ENCODE measurements at places on chromosomes 7 and 10.

DNA sequence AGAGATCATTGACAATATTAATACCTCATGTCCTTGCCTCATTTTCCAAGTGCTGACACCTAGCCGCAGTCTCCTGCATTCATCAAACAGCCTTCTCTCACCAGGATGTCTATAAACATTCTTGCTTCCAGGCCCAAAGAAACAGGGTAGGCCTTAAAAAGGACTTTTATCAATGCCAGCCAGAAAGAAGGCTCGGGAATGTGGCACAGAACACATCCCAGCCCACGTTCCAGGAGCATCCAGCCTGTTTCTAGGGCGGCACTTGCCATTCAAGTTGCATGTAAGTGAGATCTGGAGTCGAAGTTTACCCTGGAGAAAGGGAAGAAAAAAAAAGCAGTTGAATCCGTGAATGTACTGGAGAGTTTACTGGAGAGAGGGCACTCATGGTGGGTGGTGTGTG is 1083.1 kb downstream of the KCNMA1 start:
- no peak for DNase-seq

DNA sequence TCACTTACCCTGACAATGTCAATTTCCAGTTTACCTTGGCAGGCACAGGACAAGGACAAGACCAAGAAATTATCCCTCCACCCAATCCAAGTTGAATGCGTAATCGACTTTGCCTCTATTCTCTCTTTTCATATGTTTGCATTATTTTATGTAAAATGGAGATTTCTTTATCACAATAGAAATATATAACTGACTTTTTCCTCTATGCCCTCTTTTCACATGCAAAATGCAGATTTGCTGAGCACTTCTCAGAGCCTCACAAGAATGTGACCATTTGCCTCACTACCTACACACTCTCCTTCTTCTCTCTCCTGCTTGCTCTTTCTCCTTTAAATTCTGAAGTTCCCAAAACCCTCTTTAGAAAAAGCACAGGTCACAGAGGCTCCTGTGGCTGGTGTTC is 15.1 kb downstream of the CYP3A43 start:
- no peak for DNase-seq

- DNase-seq = no peak
Observed at GRCh38 chr7:135169964-135170273, 588 bp downstream of the CYREN start.

- no peak for DNase-seq
Observed at GRCh38 chr10:70295926-70296325, 12.1 kb upstream of the NPFFR1 start.

- no peak for DNase-seq
Observed at GRCh38 chr7:158310924-158311666, 276.5 kb downstream of the PTPRN2 start.

DNA sequence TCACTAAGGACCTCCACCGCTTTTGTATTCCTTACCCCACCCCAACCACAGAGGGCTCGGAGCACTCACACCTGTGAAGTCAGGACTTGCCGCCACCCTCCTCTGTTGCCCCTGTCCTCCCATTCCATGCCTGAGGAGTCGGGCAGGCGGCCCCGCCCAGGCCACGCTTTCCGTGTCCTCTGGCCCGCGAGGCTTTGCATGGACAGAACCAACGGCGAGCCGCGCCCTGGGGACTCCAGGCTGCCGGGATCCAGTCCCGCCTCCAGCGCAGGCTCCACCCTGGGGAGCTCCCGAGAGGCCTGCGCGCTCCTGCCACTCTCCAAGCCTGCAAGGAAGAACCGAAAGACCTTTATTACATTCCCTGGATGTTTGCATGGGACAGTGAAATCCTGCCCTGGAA is 366.4 kb upstream of the POM121L12 start:
- DNase-seq = no peak

DNA sequence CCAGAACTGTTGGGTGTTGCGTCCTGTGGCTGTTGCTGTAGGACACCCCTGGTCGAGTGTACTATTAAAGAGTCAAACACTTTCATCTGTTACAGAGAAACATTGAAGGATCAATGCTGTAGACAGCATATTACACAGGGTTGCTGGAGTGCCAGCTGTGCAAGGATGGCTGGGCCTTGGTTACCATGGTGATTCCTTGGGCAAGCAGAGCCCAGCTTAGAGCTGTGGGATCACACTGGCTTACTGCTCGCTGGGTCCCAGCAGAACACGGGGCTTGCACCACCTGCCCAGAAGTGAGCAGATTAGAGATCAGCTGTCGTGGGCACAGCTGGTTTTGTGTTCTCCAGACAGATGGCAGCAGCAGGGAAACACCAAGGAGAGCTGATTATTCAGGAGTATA is 76.0 kb downstream of the GPR141 start:
- DNase-seq = no peak

- no peak for DNase-seq
Observed at GRCh38 chr10:91616137-91616536, 16.7 kb downstream of the PPP1R3C start.

DNA sequence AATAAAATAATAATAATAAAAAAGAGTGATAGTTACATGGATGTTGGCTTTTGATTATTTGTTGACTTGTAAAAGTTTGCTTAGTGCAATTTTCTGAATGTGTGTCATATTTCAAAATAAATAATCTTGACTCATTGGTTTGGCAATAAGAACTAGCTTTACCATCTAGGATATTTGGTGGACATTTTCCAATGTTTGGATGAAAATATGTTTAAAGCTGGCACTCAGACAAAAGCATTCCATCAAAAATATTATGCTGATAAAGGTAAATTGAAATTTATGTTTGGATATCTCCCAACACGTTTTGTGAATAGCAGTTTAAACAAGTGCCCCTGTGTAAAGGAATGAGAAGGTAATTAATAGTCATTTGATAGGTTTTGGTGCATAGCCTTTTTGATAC is 62.5 kb upstream of the KCNMA1 start:
- DNase-seq = no peak

GRCh38 chr10:123930340-123931001 is 38.9 kb upstream of the CPXM2 start:
- no peak for DNase-seq

DNA sequence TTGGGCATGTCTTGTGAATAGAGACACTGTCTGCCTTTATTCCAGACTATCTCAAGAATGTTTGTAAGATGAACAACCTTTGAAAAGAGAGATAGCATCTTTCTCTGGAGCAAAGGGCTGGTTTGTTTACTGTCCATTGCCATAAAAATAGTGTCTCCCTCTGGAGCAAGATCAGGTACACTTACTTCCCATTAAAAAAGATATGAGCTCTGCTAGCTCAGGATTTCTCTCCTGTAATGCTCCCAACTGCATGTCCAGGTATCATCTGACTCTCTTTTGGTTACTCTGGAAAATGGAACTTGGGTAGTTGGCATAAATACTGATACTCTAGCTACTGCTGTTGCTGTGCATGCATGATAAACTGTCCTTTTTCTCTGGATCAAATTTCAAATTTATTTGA is 381.1 kb downstream of the TFEC start:
- DNase-seq = no peak

- no peak for DNase-seq
Observed at GRCh38 chr10:101330631-101331225, 23.2 kb upstream of the BTRC start.

GRCh38 chr7:99997545-99998137 is 17.8 kb upstream of the ZKSCAN1 start:
- peak; percentile 42 for DNase-seq

- no peak for DNase-seq
Observed at GRCh38 chr7:39252916-39253315, 275.2 kb downstream of the POU6F2 start.

- DNase-seq = no peak
Observed at GRCh38 chr10:49010295-49010694, 70.7 kb upstream of the LRRC18 start.

GRCh38 chr7:2798669-2799068 is 45.4 kb downstream of the GNA12 start:
- DNase-seq = no peak

GRCh38 chr7:38311329-38311937 is 38.0 kb upstream of the TARP start:
- no peak for DNase-seq

DNA sequence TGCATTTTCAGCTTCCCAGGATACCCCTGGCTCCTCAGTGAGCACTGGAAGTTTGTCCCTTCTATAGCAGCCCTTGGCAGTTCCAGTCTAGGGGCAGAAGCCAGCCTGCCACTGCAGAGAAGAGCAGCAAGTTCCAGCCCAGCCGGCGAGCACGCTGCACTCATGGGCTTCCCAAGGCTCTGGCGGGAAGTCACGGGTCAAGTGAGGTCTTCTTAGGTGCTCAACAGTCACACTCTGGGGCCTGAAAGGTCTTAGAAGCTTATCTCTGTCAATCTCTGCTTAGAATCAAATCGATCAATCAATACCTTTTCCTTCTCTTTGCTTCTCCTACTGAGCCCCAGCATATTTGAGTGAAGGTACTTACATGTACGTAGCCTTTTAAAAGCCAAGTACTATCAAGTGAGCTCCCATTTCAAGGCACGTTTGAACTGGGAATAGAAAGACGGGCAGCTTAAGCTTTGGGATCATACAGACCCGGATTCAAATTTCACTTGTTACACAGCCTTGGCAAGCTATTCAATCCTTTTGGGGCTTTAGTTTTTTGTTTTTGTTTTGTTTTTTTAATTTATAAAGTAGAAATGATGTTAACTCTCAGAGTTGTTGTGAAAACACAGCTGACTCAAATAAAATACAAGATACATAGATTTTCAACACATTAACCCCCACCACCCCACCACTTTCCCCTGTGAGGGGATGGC is 152.6 kb upstream of the KLF14 start:
- DNase-seq = no peak

GRCh38 chr7:91330866-91331265 is 66.6 kb downstream of the FZD1 start:
- no peak for DNase-seq

DNA sequence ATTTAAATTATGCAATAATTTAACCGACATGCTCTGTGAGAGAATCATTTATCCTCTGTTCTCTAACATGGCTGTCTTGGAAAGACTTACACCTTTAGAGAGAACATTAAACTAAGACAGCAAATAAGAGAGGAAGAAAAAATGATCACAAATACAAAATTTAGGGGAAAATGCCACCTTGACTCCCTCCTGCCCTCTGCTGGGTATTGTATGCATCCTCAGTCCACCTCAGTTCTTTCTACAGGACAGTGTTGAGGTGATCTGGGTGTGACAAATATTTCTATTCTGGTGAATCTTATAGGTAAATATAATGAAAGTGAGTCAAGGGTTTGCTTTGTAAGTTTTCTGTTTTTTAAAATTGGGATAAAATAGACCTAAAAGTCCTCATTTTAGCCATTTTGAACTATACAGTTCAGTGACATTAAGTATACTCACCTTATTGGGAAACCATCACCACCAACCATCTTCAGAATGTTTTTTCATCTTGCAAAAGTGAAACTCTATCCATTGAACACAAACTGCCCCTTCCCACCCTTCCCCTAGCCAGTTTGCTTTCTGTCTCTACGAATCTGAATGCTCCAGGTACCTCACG is 61.5 kb upstream of the ELMO1 start:
- DNase-seq = no peak

- no peak for DNase-seq
Observed at GRCh38 chr10:3208481-3209406, 36.2 kb upstream of the PITRM1 start.

DNA sequence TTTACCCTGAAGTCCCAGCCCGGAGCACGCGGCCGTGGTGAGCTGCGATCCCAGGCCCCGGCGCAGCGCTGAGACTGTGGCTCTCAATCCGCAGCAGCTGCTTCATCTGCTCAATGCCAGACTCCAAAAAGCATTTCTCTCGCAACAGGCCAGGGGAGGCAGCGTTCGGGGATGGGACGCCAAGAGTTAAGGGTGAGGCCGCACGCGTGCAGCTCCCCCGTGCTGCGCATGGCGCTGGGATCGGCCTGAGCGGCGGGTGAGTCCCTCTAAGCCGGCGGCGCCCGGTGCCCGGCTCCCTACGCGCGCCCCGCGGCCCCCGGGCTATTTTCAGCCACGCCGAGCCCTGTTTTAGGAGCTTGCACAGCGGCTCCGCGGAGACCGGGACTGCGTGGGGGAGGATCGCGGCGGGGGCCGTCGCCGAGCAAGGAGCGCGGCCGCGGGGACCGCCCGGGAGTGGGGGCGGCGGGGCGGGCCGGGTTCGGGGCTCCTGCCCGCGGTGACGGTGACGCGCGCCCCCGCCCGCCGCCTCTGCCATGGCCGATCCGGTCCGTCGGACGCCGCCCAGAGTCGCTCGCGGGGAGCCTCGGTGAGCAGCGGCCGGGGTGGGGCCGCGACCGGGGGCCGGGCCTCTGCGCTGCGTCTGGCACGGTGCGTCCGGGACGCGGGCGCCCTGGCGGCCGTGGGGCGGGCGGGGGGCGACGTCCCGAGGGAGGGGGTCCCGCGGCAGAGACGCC is 29.4 kb upstream of the JAKMIP3 start:
- no peak for DNase-seq

- no peak for DNase-seq
Observed at GRCh38 chr10:132957981-132958882, 15.9 kb upstream of the CFAP46 start.

GRCh38 chr10:23717913-23718312 is 279.0 kb downstream of the OTUD1 start:
- no peak for DNase-seq

- DNase-seq = no peak
Observed at GRCh38 chr10:122280156-122280555, 9.1 kb downstream of the BTBD16 start.

GRCh38 chr7:47031786-47032535 is 550.0 kb downstream of the TNS3 start:
- no peak for DNase-seq

DNA sequence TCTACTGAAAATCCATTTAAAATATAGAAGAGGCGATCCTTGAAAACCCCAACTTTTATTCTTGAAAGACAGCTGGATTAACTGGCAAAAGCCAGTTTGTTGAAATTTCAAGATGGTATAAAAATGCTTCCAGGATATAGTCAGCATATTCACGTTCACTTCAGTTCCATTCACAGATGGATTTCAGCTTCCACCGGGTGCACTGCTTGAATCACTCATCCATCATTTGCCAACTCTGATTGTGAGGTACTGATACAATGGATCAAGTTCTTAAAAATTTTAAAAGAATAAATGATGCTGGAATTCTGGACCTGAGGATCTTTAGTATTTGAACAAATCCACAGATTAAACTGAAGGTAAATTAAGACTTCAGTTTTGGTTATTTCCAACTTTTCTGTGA is 2.4 kb downstream of the PURB start:
- no peak for DNase-seq

All from activated T-helper 1 cell treated with anti-CD3 and anti-CD28 coated beads, Interleukin-2, amount 50 U/mL, for 16 hours (primary cell).